Stimulated activated CD8-positive, alpha-beta memory T cell treated with anti-CD3 and anti-CD28 coated beads, Interleukin-4, amount 100 ng/mL, for 24 hours (primary cell): ENCODE measurements at places on chromosomes 3 and 15.

DNA sequence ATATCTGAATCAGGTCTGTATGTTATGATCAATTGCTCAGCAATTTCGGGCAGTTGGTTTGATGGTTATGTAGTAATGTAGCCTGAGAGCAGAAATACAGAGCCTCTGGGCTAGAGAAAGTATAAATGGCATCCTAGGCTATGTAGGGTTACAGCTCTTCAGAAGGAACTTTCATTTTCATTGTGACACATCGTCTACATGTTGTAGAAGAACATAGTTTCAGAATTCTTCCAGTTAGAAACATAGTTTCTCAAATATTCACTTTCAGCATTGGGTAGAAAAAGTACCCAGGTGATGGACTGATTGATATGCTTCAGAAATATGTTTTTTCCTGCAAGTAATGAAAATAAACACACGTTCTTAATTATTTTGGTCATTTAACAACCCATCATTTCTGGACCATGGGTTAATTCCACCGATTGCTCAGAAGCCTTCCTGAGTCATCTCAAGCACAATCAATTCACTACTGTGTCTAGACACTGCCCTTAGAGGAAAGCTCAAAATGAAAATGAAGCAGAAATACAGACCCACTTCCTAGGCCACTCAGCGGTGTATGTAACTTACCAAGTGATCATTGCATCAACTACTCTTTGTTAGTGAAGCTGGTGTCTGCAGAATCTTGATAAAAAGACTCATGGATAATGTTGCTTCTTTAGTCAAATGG, 88.8 kb upstream of the TSEN2 start:
- no peak for DNase-seq

GRCh38 chr15:95996494-95996893, 334.0 kb upstream of the NR2F2 start:
- DNase-seq = no peak

GRCh38 chr3:9247361-9247940, 2.0 kb downstream of the SRGAP3 start:
- no peak for DNase-seq

- no peak for DNase-seq
Observed at GRCh38 chr3:135451037-135451785, 514.3 kb upstream of the PPP2R3A start.

DNA sequence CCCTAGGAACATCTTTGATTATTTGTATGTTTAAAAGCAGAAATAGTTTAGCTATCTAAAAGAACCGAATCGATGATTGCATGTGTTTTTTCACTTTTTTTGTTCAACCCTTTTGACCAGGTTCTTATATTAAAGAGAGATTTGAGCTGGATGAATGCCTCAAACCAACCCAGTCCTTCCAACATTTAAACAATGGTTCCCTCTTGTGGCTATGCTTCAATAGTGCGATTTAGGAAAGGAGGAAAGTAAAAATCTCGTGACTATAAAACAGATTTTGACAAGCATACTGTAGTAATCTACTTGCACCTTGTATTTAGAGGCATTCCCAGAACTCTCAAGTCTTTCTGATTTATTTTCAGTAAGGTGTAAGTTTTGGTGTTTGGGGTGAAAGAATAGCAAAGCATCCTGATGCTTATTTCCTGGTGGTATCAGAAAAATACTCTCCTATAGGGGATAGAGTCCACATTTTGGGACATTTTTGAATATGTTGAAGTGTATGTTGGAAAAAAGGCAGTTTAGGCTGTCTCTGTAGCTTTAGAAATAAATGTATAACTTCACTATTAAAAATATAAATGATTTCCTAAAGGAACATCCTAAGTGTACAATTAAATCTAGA, 159.6 kb upstream of the KCNH8 start:
- no peak for DNase-seq

GRCh38 chr3:72395776-72396311, 452.4 kb downstream of the SHQ1 start:
- DNase-seq = no peak

DNA sequence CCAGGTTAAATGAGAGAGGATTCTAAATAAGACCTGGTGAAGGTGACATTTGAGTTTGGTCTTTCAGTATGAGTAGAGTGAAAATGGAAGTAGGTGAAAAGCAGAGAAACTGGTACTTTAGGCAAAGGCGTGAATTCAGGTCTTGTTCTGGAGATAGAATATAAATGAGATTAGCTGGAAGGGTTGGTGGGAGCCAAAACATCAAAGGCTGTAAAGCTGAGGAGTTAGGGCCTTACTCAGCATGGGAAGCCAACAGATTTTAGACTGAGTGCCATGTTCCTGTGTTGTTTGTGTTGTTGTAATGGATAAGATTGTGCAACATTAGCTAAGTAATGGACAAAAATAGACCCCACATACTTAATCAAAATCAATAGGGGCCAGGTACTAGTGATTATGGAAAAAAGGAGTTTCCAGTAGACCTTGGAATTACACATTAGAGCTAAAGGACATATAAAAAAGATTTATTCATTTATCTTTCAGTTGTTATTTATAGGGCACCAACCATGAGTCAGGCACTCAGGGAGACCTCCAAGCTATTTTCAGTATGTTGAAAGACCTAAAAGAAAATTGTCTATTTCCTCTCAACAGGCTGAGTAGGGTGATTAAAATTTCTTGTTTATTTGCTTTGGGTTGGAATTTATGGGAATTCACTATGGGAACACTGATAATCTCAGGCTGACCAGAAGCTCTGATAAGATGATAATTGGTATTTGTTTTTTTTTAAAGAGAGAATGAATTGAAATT, 20.8 kb downstream of the ARL14 start:
- no peak for DNase-seq

- no peak for DNase-seq
Observed at GRCh38 chr15:69082021-69082502, 67.6 kb downstream of the NOX5 start.

- DNase-seq = no peak
Observed at GRCh38 chr15:85804481-85805170, 9.9 kb upstream of the KLHL25 start.

DNA sequence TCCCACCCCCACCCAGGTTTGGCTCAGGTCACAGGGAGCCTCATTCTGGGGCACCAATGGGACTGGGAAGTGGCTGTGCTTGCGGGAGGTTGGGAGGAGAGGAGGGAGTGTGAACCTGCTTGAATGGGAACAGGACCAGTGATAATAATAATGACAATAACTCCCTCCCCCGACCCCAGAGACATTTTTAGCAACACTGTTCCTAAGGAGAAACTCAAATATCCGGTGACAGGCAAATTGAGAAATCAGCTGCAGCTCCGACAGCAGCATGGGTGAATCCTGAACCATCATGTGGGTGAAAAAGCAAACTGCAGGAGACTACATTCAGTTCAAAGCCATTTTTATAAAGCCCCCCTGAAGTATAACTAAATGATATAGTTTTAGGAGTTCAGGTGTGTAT, 11.6 kb upstream of the RPL29 start:
- DNase-seq = no peak

DNA sequence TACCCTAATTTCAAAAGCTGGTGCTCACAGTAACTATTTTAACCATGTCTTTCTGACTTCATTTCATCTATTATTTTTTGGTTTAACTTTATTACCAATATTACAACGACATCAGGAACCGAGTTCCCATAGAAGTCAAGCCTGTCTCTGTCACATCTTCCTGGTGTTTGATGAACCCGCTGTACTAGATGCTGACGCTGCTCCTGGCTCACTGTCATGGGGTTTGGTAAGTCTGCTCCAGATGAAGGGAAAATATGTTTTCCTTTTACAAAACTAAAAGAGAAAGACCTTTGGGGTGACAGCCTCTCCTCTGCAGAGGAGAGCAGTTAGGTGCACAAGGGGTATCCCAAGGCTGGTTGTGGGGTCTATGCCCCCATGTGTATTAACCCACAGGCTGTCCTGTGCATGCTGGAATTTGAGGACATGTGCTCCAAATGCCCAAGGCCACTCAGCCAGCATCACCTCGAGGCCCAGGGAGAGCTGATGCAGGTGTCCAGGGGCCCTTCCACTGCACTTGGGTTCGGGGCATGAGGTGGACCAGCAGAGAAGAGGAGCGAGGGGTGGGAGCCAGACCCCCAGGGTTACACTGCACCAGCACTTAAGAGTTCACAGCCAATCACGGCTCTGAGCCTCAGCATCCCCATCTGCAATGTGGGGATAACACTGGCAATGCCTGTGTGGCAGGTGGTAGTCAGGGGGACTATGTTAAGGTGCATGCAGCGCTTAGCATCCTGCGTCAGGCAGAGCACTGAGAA, 62.2 kb downstream of the ATP10A start:
- DNase-seq = no peak

GRCh38 chr3:60240492-60240891, 1010.8 kb downstream of the FHIT start:
- no peak for DNase-seq

- DNase-seq = no peak
Observed at GRCh38 chr3:29731050-29731449, 450.2 kb downstream of the RBMS3 start.

- no peak for DNase-seq
Observed at GRCh38 chr3:126153695-126154360, 26.6 kb downstream of the ALDH1L1 start.

GRCh38 chr15:38182900-38183299, 69.7 kb upstream of the SPRED1 start:
- DNase-seq = no peak

- no peak for DNase-seq
Observed at GRCh38 chr15:98817745-98818144, 169.4 kb downstream of the IGF1R start.

DNA sequence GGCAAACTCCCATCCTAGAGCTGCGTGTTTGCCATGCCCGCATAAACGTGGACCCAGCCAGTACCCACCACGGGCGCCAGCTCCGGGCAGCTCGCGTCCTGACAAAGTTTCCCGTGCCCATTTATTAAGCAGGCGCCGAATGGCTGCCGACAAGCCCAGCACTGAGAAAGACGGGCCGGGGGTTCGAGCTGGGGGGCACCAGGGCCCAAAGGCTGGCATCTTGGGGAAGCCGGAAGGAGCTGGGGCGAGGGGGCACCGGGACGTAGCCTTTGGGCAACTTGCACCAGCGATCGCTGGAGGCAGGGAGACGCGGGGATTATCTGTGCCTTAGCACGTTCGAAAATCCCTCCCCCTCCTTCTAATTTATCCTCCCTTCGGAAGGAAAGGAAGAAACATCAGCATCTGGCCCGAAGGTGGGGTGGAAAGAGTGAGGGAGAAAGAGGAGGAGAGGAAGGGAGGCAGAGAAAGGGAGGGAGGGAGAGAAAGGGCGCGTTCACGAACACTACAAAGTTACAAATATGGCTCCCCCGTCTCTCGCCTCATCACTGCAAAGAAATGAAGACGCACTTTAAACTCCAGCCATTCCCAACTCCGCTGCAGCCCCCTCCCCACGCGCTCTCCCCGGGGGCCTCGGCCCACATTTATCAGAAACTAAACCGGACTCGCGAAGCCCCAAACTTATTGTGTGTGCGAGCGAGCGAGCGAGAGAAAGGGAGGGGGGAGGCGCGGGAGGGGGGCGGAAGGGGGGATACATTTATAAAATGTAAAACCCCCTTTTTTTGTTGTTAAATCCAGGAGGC, 1.0 kb downstream of the ANP32A start:
- DNase-seq = peak; percentile 21

DNA sequence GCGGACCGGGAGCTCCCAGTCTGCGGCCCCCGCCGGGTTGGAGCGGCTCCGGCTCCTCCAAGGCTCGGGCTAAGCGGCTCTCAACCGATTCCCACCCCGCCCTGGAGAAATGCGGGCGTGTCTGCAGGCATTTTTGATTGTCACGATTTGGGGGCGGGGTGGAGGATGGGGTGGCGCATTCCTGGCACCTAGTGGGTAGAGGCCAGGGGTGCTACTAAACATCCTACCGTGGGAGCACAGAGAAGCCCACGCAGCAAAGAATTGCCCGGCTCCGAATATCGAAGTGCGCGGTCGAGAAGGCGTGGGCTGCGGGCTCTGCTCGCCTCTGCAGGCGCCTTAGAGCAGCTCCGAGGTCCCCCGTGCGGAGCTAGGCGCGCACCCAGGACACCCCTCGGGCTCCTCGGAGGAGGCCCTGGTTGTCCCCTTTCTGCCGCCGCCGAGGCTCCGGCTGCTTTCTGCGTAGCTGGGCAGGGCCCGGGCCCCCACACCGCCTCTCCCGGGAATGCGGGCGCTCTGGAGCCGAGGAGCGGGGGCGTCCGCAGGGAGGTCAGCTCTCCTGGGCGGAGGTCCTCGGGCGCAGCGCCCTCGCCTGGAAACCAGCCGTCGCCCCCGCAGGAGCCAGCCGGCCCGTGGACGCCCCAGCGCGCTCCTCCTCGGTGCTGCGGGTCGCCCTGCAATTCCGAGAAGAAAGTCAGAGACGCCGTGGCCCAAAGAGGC, 16.5 kb upstream of the LAMP3 start:
- DNase-seq = peak; percentile 33

DNA sequence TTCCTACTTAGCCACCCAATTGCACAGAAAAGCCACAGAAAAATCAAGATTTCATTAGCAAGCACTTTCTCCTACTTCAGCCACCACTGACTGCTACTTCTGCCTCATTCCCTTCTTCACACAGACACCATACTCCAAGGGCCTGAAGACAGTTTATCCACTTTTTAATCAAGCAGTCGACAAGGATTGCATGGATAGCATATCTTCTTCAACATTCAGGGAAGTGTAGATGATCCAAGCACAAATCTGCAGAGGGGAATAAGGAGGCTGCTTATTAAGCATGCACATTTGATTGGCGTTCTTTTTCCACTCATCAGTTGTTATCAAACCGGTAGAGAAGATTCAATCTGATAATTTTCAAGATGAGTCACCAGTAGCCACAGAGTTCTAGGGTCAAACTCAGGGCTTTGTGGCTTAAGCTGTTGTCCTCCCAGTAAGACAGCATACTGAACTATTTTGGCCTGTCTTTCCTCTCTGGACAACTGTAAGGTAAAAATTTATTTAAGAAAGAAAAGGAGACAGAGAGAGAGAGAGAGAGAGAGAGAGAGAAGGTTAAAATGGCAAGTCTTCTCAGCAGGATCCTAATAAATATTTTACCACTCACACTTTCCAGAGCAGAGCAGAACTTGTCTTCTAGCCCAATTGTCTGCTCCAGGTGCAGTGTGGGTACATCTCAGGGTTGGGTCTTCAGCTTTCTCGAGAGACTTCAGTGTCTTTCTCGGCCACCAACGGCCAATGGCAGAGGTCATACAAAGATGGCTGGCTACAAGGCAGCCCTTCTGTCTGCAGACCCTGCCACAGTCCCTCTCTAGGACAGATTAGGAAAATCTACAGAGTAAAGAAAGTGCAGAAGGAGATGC, 80.6 kb upstream of the BHLHE40 start:
- no peak for DNase-seq

DNA sequence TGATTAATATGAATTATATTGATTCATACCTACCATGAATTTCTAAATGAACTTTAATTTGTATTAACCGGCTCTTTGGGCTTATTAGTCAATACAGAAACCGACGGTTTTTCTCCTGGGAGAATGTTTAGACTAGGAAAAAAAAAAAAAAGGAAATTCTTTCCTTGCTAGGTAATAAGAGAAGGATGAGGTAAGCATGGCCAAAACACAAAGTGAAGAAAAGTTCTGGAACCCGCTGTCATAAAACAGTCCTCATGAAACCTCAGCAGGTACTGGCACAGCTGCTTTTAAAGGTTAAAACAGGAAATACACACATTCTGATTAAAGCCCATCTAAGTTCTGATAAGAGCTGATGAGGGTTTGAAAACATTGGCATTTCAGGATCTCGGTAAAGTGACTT, 30.8 kb upstream of the PSTPIP1 start:
- DNase-seq = no peak
